CD4-positive, alpha-beta T cell treated with Interleukin-2 at 100 ng/mL for 4 hours (primary cell): ENCODE measurements at places on chromosomes 5 and 9.

GRCh38 chr9:127637322-127637847, 25.3 kb downstream of the STXBP1 start:
- DNase-seq = no peak

DNA sequence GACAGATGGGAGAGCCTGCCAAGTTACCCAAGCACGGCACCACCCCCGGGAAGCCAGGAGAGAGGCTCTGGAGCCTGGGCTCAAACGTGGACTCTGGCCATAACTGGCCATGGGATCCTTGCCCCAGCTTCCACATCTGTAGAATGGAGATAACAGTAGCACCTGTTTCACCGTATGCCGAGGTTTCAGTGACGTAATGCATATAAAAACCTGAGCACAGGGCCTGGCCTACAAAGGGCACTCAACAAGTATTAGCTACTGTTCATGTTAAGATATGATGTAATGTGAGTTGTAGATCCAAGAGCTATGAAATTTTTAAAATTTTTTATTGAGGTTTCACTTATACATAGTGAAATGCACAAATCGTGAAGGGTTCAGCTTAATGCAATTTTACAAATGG, 82.2 kb upstream of the BARHL1 start:
- DNase-seq = no peak

- no peak for DNase-seq
Measured at GRCh38 chr9:706606-707459, 134.7 kb upstream of the DMRT1 start.

DNA sequence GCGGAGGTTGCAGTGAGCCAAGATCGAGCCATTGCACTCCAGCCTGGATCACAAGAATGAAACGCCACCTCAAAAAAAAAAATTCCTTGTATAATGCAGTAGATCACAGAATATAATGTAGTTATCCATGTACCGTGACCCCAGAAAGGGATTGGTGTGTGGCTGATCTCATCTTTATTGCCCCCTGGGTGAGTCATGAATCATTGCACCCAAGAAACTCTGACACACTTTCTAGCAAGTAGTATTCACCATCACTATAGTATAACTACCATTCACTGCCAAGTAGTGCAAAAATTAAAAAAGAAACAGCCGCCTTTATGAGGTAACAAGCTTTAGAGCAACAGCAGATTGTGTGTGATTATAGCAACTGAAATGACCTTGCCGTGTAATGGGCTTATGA, 23.7 kb upstream of the ANKH start:
- no peak for DNase-seq

GRCh38 chr9:135239100-135239768, 151.8 kb downstream of the OLFM1 start:
- DNase-seq = no peak
